Ovary (tissue), 10 donors: ENCODE measurements at places on chromosomes 11 and 22. TPM values are rescaled to one million over a fixed set of nuclear protein-coding genes. Genes with fewer than 3 reads are reported as not detected.

Gene OR5A1
- not detected for polyA plus RNA-seq

Gene GAS2L1
- polyA plus RNA-seq, result 9.8 TPM

Gene CARD10
- polyA plus RNA-seq, result 0.72 TPM

Gene JOSD1
- 55.2 TPM for polyA plus RNA-seq

Gene RIBC2
- polyA plus RNA-seq, result 0.33 TPM

Gene KIF18A
- 0.37 TPM for polyA plus RNA-seq

Gene WBP2NL
- 1.2 TPM for polyA plus RNA-seq

Gene TTLL12
- 27.9 TPM for polyA plus RNA-seq

Gene RCOR2
- polyA plus RNA-seq, result 0.60 TPM

Gene MS4A6A
- 24.7 TPM for polyA plus RNA-seq

Gene NTM
- 0.16 TPM for polyA plus RNA-seq

Gene APOA1
- 10.8 TPM for polyA plus RNA-seq

Gene HEPHL1
- polyA plus RNA-seq, result 0.03 TPM

Gene PANX3
- not detected for polyA plus RNA-seq

Gene GGTLC3
- polyA plus RNA-seq, result not detected

Gene GALNT18
- polyA plus RNA-seq, result 13.2 TPM

Gene CCDC73
- 0.28 TPM for polyA plus RNA-seq

Gene KDM4E
- not detected for polyA plus RNA-seq

Gene SCUBE2
- polyA plus RNA-seq, result 8.2 TPM

Gene KCNK4
- not detected for polyA plus RNA-seq

Gene TMPRSS5
- 0.27 TPM for polyA plus RNA-seq

Gene CDC42EP2
- 0.48 TPM for polyA plus RNA-seq

Gene UPK3A
- 0.22 TPM for polyA plus RNA-seq

Gene AGBL2
- 4.5 TPM for polyA plus RNA-seq

Gene LARGE1
- 13.4 TPM for polyA plus RNA-seq

Gene MMP8
- not detected for polyA plus RNA-seq

Gene HBG1
- polyA plus RNA-seq, result not detected

Gene LMNTD2
- 1.1 TPM for polyA plus RNA-seq

Gene PATE2
- polyA plus RNA-seq, result 0.10 TPM

Gene XRCC6
- 380 TPM for polyA plus RNA-seq

Gene CABP4
- polyA plus RNA-seq, result 0.62 TPM

Gene CASP1
- polyA plus RNA-seq, result 24.7 TPM

Gene P4HA3
- 1.0 TPM for polyA plus RNA-seq

Gene DCHS1
- 5.2 TPM for polyA plus RNA-seq

Gene DUSP8
- 1.6 TPM for polyA plus RNA-seq

Gene OR52E8
- polyA plus RNA-seq, result not detected

Gene NF2
- polyA plus RNA-seq, result 15.5 TPM

Gene IL10RA
- 14.1 TPM for polyA plus RNA-seq

Gene MPPED2
- polyA plus RNA-seq, result 0.54 TPM

Gene MCAM
- 119 TPM for polyA plus RNA-seq

Gene SRSF8
- 54.8 TPM for polyA plus RNA-seq

Gene CCDC89
- 3.2 TPM for polyA plus RNA-seq
